ENCODE measurements at places on chromosomes 12 and 14. TPM values are rescaled to one million over a fixed set of nuclear protein-coding genes. Genes with fewer than 3 reads are reported as not detected.

TPPP2 gene
- not detected for total RNA-seq

- DNase-seq, result peak; percentile 66
Measured at GRCh38 chr12:40152783-40153383, 47.0 kb upstream of the SLC2A13 start.

NAV3 gene
- 3.5 TPM for total RNA-seq

DNA sequence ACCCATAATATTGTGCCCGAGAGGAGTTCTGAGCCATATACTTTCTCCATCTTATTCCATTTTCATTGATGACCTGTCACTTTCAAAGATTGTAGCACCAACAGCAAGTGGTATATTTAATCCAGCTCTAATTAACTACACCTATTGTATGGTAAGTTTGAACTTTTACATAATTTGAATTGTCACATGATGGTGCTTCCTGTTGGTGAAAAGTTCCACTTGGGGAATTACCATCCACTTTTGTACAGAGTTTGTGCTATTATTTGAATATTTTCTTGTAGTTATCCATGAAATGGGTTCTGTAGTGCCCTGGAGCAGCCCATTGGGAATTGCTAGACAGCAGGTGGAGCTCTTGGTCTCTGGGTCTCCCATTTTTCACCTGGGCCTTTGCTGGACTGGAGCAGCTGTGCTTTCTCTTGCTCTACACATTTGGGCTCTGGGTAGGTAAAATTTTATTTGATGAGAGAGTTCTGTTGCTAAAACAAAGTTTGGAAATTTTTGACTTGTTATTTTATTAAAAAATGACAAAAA lies 3.0 kb downstream of the SMCO3 start:
- DNase-seq, result no peak

IRAK3 gene
- 40.4 TPM for total RNA-seq

- DNase-seq, result no peak
Measured at GRCh38 chr14:91858536-91859275, 8.6 kb downstream of the TC2N start.

MGST1 gene
- 195 TPM for total RNA-seq

- DNase-seq, result no peak
Measured at GRCh38 chr12:131011165-131012079, 57.7 kb downstream of the ADGRD1 start.

GRCh38 chr12:45351921-45352670 lies 136.2 kb downstream of the ANO6 start:
- DNase-seq, result no peak

- DNase-seq, result no peak
Measured at GRCh38 chr12:102421802-102422583, 58.4 kb downstream of the IGF1 start.

GRCh38 chr12:80589077-80589476 lies 118.4 kb upstream of the MYF6 start:
- DNase-seq, result no peak

DNA sequence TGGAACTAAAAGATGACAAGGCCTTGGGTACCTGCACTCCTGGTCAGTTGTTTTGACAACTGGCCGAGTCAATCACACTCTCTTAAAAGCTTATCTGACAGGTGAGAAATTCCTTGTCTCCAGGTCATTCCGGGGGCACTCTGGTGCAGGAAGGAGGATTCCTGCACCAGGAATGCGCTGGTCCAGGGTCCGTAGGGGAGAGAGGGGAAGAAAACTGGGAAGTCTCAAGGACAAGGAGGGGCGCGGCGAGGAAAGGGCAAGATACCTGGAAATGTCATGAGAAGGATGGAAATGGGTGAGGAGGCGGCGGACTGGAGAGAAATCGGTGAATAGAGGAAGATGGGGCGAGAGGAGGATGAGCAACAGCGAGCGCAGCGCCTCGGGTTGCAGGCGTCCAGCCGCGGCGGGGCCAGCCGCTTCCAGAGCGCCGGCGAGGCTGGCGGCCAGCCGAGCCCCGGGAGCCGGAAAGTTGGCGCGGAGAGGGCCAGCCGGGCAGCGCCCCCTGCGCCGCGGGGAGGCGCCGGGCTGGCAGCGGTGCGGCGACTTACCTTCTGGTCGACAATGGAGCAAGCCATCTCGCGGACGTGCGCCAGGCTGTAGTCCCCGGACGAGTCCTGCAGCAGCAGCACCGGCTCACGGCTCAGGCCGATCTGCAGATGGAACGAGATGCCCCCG lies 809 bp downstream of the PRKD1 start:
- peak; percentile 92 for DNase-seq

CD69 gene
- 7.3 TPM for total RNA-seq

- DNase-seq, result no peak
Measured at GRCh38 chr12:114257687-114258086, 148.3 kb downstream of the TBX5 start.

All from upper lobe of left lung (tissue), 6 donors.